ENCODE measurements at places on chromosomes 6 and 20.

DNA sequence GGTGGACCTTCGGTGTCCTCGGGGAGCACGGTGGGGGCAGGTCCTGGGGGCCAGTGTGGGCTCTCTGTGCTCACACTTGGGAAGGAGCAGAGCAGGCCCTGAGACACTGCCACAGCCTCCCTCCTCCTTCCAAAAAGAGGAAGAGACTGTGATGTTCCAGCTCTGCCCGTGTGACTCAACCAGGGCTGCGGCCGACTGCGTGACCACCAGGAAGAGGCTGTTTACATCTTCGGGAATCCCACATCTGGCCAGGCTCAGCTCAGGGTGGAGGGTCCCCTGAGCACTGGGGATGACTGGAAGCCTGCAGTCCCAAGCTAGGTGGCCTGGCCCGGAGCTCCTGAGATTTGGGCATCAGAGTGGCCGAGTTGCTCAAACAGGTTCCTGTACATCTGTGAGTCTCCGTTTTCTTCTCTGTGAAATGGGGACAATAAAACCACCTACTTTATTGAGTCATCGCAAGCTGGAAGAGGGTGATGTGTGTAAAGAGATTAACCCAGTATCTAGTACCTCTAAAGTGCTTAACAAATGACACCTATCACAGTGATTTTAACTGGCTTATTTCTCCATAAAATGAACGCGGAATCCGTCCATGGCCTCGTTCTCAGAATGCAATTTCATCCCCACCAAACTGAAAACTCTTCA lies 242.1 kb downstream of the DLL1 start:
- no peak for DNase-seq

DNA sequence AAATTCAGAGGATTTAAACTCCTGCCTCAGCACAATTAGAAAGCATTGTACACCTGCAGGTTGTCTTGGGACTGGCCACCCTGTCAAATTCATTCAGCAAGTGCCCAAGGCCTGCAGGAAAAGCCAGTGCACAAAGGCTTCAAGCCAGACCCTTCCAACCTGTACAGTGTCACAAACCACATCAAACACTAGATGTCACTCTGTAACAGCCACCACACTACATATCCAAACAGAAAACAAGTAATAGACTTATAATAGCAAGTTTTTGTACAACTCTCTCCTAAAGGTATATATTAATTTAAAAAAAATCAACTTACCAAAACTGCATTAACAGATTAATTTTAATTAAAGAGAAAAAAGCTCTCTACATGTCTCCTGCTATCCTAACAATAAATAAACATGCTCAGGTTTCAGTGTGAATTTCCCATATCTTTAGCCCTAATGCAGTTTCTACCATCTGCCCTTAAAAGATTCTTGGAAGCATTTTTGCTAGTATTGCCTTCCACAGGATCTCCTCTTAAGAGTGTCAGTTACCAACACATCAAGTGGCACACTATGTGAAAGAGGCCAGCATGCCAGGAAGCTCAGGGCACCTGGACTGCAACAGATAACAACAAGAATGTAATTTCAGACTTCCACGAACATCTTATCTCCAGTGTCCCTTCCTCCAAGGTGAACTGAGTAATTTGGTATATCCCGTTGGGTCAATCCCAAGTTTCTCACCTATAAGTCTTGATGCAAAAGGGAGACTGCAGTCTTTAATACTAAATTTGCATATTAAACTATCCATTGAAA lies 47.5 kb downstream of the RALGAPA2 start:
- no peak for DNase-seq

DNA sequence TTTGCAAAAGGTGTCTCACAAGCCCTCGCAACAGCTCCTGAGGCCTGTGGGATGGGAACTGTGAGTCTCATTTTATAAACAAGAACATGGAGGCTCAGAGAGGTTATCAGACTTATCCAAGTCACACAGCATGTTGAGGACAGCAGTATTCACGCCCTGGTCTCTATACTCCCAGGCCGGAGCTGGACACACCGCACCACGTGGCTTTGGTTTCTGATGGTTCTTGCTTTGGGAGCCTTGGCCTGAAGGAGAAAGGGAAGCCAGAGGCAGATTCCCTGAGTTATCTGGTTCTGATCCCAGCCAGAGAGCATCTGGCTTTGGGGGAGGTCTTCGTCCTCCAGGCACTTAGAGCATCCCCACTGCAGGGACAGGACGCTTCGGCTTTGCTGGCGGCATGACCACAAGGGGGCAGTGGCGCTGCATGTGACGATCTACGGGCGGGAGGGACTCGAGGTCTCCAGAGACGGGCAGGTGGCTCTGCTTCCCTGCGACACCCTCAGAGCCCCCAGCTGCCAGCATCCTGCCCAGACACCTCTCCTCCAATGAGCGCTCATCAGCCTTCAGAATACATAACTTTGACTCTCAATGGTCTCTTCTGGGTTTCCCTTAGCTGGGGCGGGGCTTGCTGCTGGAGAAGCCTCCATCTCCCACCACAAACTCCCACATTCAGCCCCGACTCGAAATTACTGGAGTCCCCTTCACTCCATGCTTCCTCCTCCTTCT lies 51.4 kb upstream of the SAYSD1 start:
- DNase-seq: peak; percentile 5

GRCh38 chr6:154920495-154921200 lies 74.5 kb upstream of the TIAM2 start:
- no peak for DNase-seq

GRCh38 chr6:43444582-43444981 lies 10.8 kb downstream of the DLK2 start:
- DNase-seq: no peak
